H1 (cell line): ENCODE measurements at places on chromosomes 7 and 10.

- DNase-seq = no peak
Measured at GRCh38 chr10:78359640-78360091, 326.0 kb downstream of the RPS24 start.

DNA sequence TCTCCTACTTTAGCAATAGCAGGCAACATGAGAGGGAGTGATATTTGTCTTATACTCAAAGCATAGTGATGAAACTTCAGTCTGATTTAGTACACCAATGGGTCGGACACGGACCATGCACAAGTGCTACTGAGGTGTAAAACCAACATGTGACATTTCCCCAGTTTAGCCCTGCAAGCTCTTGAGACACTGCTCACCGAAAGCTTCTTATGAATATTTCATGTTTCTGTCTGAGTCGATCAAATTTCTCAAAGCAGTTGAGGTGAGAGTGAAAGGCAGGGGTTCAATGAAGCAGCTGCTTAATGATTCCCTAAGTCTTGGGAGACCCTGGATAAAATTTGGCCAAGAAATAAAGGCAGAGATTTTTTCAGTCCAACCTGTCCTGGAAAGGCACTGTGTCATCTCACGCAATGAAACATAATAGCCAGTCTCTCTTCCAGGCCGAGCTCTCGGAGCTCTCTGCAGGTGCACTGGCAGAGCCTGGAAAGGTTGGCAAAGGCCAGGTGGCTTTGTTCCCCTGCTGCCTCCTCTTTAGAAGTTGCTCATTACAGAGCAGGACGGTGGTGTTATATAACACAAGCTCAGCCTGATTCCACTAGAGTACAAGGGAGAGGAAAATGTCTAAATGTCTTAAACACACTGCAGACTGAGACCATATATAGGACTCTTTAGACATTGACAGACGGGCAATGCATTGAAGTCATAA lies 33.9 kb upstream of the XPNPEP1 start:
- no peak for DNase-seq

- no peak for DNase-seq
Measured at GRCh38 chr7:66267249-66267648, 62.1 kb downstream of the TPST1 start.

GRCh38 chr7:142901426-142902259 lies 16.1 kb upstream of the TRPV6 start:
- no peak for DNase-seq

DNA sequence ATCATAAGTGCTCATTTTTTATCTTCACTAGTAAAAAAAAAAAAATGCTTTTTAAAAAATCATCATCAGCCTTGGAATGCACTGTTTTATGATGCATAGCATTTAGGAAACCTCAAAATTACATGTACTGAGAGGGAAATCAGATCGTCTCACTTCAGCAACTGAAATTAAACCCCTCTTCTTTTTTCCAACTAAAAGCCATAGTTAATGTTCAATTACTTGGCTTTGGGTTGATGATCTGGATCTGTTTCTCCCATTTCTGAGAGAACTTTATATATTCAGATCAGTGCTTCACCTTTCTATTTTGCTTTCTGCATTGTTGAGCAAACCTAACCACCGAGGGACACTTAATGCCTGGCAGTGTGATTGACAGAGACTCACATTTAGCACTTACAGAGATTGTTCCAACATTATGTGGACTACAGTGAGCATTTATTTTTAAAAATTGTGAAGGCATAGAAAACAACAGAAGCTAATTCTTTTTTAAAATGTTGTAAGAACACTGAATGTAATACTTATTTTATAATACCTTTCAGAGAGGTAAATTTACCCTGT lies 678.4 kb downstream of the PHTF2 start:
- no peak for DNase-seq

GRCh38 chr7:18558910-18559309 lies 63.4 kb downstream of the HDAC9 start:
- no peak for DNase-seq

- DNase-seq = no peak
Measured at GRCh38 chr7:120760050-120760449, 97.9 kb downstream of the TSPAN12 start.

GRCh38 chr10:79379512-79380124 lies 32.3 kb downstream of the PPIF start:
- DNase-seq = no peak

GRCh38 chr7:21579341-21580072 lies 36.7 kb downstream of the DNAH11 start:
- no peak for DNase-seq

- DNase-seq = peak; percentile 43
Measured at GRCh38 chr7:149734791-149735075, 38.7 kb downstream of the ZNF467 start.

- DNase-seq = no peak
Measured at GRCh38 chr7:38476764-38477163, 154.4 kb downstream of the AMPH start.
